AG08395 (cell line): ENCODE measurements at places on chromosomes 4 and X.

GRCh38 chr4:105135785-105136184 is 10.9 kb upstream of the TET2 start:
- DNase-seq, result no peak

DNA sequence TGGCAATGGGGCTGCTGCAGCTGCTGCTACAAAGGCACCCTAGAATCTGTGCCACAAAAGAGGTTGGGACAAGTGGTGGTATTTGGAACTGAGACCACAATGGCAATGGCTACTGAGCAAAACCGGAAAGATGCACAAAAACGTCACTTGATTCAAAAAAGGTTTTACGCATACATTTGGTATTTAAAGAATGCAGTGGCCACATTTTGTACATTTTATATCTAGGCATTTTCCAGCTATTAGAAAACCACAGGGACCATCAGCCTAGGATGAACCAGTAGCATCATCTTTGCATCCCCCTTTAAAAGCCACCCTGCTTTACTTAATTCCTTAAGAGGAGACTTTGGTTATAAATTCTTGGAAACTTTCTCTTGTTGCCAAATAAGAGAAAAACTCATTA is 104.8 kb upstream of the CXCL13 start:
- DNase-seq, result no peak

DNA sequence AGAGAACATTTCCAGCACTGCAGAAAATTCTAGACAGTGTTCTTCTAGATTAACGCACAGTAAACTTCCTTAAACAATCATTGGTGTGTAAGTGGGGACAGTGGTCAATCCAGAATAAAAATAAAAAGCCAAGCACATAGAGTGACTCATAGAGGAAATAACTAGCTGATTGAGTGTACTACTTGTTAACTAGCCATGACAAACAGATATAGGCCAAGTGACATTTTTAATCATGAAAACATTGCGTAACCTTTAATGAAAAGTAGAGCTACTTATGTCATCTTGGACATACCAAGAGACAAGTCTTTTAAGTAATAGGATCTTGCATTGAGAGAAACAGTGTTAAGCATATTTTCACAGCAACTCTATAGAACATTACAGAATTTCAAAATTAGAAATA is 233.9 kb upstream of the MAB21L2 start:
- DNase-seq, result peak; percentile 10

DNA sequence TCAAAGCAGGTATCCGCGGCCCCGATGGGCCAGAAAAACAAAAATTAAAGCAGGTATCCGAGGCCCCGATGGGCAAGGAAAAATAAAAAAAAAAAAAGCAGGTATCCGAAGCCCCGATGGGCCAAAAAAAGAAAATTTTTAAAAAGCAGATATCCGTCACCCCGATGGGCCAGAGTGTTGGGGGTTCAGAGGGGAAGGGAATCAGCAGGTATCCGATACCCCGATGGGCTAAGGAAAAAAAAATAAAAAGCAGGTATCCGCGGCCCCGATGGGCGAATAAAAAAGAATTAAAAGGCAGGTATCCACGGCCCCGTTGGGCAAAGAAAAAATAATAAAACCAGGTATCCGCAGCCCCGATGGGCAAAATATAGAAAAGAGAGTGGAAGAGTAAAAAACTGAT is 289.0 kb downstream of the CHIC1 start:
- DNase-seq, result no peak

DNA sequence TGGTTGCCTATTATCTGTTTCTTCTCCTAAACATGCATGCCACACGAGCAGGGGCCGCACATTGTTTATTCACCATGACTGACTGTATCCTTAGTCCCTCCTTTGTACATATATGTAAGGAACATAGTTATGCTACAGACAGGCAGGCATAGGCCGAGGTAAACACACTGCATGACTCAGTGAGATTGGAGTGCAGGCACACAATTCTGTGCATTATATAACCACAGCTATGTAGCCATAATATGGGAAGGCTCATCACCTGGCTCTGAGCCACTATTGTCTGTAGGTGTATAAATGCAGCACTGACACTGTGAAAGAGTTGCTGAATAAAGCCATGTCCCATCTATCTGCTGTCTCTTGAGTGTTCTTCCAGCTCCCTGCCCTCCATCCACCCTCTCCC is 431.6 kb downstream of the IDS start:
- no peak for DNase-seq

DNA sequence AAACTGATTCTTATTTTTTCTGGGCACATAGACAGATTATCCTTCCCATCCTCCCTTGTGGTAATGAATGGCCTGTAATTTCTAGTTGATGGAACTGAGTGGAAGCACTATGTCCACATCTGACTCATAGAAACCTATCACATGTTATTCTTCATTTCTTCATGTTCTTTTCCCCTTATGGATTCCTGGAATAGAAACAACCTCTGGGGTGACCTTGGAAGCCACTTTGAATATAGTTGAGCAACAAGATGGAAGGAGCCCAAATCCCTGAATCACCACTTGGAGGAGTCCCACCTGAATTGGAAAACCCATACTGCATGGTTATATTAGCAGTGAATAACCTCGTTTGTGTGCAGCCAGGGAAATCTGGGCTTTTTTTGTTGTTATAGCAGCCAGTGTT is 137.8 kb downstream of the MID1IP1 start:
- peak; percentile 15 for DNase-seq

- no peak for DNase-seq
Observed at GRCh38 chr4:1509366-1509765, 103.1 kb upstream of the NKX1-1 start.
